Nucleus accumbens (tissue), 56 donors: ENCODE measurements at places on chromosomes 2 and 18.

DNA sequence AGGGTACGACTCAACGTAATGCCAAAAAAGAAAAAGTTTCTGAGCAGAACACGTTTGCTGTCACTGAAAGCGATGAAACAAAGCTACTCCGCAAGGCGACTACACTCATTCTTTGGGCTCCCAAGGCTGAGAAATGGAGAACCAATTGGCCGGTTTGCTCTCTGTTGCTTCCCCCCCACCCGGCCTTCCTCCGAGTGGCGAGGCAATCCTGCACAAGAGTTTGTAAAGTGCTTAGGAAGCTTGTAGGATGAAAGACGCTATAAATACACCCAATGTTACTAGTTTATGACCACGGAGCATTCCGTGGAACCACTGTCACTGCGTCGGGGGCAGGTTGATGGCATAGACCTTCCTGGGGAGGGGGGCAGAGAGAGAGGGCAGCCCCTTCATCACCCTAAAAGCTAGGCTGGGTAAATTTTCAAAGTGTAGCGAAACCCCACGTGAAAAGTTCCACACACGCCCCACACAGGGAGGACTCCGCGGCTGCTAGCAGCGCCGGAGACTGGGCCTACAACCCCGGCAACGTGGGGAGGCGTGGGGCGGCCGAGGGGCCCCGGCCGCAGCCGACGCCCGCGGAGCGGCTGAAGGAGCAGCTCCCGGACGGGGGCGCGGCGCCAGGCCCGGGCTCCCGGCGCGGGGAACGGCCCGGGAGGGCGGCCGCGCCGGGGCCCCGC, 915 bp downstream of the CUL3 start:
- DNase-seq, result peak; percentile 4

DNA sequence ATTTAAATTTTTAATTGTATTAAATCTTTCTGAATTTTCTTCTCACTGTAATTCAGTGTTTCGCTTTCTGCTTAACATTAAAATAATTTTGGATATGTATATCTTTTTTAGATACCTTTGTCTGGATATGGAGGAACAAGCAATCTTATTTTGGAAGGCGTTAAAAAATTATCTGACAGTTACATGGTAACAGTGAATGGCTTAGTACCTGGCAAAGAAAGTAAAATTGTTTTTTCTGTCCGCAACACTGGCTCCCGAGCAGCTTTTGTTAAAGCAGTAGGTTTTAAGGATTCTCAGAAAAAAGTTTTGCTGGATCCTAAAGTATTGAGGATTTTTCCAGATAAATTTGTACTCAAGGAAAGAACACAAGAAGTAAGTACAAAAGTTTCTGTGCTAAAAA, 95.7 kb downstream of the CEP192 start:
- no peak for DNase-seq

DNA sequence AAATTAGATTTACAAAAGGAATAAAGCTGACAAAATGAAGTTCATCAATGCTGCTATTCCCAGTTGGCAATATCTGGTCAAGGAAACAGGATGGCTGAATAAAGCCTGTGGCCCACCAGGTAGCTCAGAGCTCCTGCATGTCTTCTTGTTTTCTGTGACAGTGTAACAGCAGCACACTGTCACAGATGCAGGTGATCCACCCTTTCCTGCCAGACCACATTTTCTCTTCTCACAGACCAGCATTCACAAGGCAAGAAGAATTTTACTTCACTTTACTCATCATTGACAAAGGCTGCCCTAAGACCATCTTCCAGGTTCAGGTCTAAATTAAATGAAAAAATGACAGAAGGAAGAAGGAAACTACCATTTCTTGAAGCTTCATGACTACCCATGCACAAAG, 166.2 kb upstream of the MEIS1 start:
- no peak for DNase-seq

GRCh38 chr2:71500426-71501079, 47.2 kb downstream of the DYSF start:
- DNase-seq, result no peak

DNA sequence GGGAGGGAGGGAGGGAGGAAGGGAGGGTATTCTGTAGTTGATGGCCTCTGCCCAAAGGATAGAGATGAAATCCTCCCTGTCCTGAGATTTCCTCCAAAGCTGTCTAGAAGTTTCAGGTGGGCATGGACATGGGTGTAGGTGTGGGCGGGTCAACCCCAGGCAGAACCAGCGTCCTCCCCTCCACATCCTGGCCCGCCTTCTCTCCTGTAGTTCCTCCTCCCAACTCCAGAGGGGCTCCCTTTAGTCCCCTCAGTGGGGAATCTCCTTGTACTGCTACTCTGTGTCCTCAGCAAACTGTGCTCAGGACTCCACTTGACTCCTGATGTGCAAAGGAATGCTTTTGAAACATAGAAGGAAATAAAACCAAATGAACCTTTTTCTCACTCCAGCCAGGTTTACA, 88.1 kb downstream of the MRPS9 start:
- no peak for DNase-seq

- DNase-seq, result peak; percentile 23
These were observed 165.6 kb downstream of the KLHL29 start for GRCh38 chr2:23550553-23550952.

- no peak for DNase-seq
These were observed 2798.0 kb upstream of the TEKT4 start for GRCh38 chr2:92073036-92073814.

DNA sequence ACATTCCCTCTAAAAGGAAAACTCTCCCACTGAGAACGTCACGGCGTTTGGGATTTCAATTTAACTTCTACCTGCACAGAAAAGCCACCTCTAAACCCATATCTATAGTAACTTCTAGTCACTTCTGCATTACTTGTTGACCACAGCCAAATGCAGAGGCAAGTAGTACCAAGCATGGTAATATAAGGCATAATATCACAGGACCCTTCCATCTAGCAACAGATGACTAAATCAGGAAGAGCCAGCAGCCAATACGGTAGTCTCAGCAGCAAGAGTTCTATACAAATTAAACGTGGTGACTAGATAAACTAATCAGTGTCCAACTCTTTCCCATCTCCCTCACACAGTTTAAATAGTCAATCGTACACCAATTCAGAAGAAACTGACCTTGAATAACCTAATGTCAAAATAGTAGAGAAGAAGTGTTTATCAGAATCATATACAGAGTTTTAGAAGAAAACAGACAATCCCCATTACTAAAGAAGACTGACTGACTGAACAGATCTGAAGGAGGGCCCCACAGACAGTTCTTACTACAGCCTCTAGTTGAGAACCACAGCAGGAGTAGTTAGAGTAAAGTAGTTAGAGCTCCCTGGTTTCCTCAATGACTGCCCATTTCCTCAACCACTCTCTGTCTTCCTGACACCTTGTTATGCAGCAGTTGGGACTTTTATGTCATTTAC, 30.0 kb downstream of the MEMO1 start:
- DNase-seq, result no peak
